ENCODE measurements at places on chromosomes 1 and 21.

DNA sequence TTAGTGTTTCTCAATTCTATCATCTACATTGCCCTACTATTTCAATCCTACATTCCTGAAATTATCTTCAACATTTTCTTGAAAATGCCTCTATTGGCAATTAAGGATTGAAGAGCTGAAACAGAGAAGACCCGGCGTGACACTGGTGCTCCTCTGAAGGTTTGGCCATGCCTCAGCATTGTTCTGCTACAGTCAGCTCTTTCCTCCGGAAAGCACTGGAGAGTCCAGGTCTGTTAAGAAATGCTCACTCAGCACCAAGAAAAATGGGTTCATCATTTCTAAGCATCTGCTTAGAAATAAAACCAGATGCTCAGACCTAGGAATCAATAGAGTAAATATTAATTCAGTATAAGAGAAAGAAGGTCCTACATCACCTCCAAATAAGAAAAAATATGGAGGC is 58.8 kb downstream of the WARS2 start:
- DNase-seq, result no peak

DNA sequence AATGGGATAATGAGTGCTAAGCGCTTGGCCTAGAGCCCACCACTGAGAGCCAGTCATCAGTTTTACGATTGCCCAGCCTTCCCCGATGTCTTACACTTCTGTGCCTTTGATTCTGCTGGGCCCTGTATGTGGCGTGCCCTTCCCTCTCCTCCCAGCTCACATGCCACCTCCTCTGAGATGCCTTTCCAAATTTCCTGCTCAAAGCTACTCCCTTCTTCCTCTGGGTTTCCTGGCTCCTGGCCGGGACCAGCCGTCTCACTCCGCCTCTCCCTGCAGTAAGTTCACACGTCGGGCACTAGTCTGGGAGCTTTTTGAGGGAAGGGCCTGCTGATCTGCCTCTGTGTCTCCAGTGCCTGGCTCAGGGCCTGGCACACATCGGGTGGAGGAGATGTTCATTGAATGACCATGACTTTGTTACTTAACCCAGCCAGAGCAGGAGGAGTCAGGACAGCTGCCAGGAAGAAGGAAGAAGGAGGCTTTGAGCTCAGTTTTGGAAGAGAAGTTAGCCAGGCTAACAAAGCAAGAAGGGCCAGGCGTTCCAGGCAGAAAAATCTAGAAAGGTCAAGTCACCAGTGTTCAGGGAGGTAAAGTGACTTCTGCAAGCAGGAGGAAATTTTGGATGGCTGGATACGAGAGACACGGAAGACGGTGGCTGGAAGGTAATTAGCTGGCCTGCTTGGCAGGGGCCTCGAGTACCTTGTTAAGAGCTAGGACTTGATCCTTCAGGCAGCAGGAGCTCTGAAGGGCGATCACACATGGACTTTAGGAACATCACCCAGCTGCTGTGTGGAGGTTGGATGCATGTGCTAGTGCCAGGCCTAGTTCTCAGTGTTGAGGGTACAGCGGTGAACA is 63.6 kb downstream of the EPHB2 start:
- no peak for DNase-seq

- DNase-seq, result no peak
These were observed 188.0 kb upstream of the C21orf91 start for GRCh38 chr21:18007121-18007520.

DNA sequence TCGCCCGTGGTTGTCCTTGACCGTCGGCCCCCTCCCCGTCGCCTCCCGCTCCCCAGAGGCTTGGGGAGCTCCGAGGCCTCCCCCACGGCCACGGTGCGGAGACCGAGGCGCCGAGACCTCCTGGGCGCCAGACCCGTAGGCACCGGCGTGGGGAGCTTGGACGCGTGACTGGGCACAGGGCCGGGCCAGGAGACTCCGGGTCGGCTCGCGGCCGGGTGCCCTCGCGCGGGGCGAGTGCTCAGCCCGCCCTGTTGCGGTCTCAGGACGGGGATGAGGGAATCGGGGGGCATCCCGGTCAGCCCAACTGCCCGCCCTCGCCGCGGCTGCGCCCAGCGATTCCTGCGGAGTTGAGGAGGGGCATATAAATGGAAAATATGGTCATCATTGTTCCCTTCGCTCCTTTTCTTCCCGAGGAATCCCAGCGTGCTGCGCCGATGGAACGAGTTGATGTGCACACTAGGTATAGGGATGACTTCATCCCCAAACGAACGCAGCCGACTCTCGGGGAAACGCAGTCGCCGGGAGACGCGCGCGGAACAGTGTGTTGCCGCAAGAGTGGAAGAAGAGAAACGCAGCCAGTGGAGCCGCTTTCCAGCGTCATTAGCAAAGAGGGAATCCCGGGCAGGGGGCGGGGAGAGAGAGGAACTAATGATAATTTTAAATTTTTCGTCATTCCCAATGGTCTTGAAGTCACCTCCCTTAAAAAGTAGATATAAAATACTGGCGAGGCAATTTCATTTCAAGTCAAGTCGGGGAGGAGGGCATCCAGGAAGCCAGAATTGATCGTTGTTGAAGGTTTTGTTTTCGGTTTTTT is 747 bp upstream of the ENAH start:
- DNase-seq, result no peak

DNA sequence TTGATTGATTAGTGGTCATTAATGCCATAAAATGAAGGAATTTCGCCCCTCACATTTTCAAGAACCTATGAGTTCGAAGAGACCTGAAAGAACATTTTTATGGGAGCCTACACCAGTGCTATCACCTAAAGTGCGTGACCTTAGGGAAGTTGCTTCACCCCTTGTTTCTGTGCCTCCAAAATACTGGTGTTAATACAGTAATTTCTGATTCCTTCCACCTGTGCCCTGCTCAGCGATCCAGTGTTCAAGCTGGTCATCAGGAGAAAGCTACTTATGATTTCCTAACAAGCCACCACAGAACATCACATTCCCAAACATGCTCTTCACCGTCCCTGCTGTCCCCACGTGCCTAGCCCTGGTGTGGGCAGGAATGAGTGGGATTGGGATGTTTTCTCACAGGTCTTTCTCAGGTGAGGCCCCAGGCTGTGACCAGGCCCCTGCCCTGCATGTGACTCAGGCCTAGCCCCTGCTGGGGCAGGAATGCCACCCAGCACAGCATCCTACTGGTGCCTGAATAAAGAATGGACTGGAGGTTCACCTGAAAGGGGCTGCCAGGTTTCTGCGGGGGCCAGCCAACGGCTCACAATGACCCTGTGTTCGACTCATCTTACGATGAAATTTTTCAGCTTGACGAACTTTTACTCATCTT is 60.3 kb downstream of the CD247 start:
- no peak for DNase-seq

DNA sequence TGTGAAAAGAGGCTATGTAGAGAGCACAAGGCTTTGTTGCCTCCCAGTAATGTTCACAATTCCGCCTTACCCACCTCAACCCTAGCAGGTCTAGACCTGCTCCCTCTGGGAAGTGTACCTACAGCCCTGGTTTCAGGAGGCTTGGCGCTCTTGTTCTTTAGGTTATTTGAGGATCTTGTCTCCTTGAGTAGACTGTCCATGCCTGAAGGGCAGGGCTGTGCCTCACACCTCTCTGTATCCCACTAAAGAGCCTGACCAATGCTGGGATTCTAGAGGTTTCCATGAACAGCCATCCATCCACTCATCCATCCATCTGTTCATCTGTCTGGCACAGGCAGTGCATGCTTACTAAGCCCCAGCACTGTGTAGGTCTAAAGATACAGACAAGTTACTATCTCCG is 1.0 kb downstream of the RAB7B start:
- no peak for DNase-seq

DNA sequence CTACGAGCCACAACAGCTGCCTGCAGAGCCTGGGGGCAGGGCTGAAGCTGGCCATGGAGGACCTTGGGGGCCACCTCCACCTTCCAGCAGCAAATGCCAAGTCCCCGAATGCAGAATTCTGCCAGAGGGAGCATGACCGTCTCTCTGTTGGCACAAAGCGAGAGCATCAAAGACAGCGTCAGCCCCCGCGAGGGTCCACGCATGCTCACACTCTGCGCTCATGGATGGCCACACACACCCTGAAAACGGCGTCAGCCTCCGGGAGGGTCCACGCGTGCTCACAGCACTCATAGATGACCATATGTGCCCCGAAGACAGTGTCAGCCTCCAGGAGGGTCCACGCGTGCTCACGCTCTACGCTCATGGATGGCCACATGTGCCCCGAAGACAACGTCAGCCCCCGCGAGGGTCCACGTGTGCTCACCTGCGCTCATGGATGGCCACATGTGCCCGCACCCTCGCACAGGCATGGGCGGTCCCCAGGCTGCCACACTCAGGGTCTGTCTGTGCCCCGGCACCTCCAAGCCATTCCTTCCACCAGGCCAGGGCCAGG is 46.5 kb downstream of the MORN1 start:
- DNase-seq, result no peak

DNA sequence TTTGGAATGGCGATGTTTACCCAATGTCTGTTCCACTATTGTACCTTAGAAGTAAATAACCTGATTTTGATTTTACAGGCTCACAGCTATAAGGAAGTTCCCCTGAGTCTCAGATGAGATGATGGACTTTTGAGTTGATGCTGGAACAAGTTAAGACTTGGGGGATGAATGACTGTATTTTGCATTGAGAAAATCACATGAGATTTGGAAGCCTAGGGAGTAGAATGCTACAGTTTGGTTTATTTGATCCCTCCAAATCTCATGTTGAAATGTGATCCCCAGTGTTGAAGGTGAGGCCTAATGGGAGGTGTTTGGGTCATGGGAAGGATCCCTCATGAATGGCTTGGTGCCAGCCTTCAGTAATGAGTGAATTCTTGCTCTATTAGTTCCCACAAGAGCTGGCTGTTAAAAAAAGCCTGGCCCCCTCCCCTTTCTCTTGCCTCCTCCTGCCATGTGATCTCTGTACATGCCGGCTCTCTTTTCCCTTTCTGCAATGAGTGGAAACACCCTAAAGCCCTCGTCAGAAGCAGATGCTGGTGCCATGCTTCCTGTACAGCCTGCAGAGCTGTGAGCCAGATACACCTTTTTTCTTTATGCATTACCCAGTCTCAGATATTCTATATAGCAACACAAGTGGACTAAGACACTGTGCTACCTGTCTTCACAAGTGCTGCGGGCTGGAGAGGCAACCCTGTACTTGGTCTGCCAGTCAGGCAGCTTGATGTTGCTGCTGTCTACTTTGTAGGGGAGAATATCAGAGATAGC is 77.0 kb upstream of the TLR5 start:
- no peak for DNase-seq

- DNase-seq, result no peak
These were observed 35.8 kb downstream of the C1orf198 start for GRCh38 chr1:230832476-230832875.

DNA sequence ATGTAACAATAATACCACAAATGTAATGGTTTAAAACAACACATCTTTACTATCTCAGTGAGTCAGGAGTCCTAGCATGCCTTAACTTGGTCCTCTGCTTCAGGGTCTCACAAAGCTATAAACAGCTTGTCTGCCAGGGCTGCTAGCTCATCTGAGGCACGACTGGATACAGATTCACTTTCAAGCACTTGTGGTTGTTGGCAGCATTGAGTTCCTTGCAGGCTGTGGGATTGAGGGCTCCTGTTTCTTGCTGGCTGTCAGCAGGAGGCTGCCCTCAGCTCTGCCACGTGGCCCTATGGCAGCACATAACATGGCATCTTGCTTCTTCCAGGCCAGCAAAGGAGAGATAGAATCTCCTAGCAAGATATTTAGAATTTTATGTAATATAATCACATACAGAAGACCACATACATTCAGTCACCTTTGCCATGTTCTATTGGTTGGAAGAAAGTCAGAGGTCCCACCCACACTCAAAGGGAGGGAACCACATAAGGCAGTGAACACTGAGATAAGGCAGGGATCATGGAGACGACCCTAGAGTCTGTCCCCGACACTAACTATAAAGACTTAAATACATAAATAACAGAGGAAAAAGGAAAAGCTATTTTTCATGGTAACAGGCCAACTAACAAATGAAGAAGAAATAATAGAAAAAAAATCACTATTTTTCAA is 18.9 kb upstream of the IPP start:
- DNase-seq, result no peak

Measured in esophagus squamous epithelium (tissue), 5 donors.